ENCODE measurements at places on chromosomes 13 and 19. TPM values are rescaled to one million over a fixed set of nuclear protein-coding genes. Genes with fewer than 3 reads are reported as not detected.

MAP3K10 gene
- 17.4 TPM for total RNA-seq

C19orf85 gene
- total RNA-seq: not detected

ELSPBP1 gene
- total RNA-seq: not detected

SWSAP1 gene
- 3.6 TPM for total RNA-seq

CRB3 gene
- total RNA-seq: 36.3 TPM

KIRREL2 gene
- total RNA-seq: 0.12 TPM

APOC4 gene
- total RNA-seq: 0.68 TPM

ADAT3 gene
- total RNA-seq: 6.2 TPM

VN1R2 gene
- total RNA-seq: not detected

FXYD3 gene
- 135 TPM for total RNA-seq

CLDND2 gene
- 1.9 TPM for total RNA-seq

FBXO17 gene
- 10.5 TPM for total RNA-seq

NUCB1 gene
- total RNA-seq: 310 TPM

PSG1 gene
- total RNA-seq: not detected

SEMA6B gene
- 11.3 TPM for total RNA-seq

RETN gene
- total RNA-seq: 21.1 TPM

ZNF829 gene
- total RNA-seq: 2.6 TPM

LTBP4 gene
- total RNA-seq: 316 TPM

NXNL1 gene
- not detected for total RNA-seq

ZNF90 gene
- 5.5 TPM for total RNA-seq

EXOC3L2 gene
- total RNA-seq: 3.6 TPM

ZNF667 gene
- total RNA-seq: 1.4 TPM

PRODH2 gene
- total RNA-seq: not detected

ZNF154 gene
- 2.5 TPM for total RNA-seq

TMEM161A gene
- total RNA-seq: 28.1 TPM

ZNF723 gene
- not detected for total RNA-seq

PNMA8A gene
- total RNA-seq: 1.5 TPM

FGF9 gene
- total RNA-seq: 1.6 TPM

FGF21 gene
- total RNA-seq: not detected

NLRP7 gene
- total RNA-seq: 0.15 TPM

HSH2D gene
- 8.2 TPM for total RNA-seq

ZNF792 gene
- 12.1 TPM for total RNA-seq

ZNF560 gene
- 0.83 TPM for total RNA-seq

IZUMO2 gene
- total RNA-seq: not detected

TECR gene
- 127 TPM for total RNA-seq

PLPP2 gene
- 11.7 TPM for total RNA-seq

VSTM1 gene
- total RNA-seq: 1.7 TPM

LRFN3 gene
- total RNA-seq: 14.6 TPM

ZNF497 gene
- total RNA-seq: 2.5 TPM

SLC46A3 gene
- total RNA-seq: 22.7 TPM

RHPN2 gene
- 7.7 TPM for total RNA-seq

Measured in lower lobe of right lung (tissue), 2 donors.